ENCODE measurements at places on chromosomes 7 and 10. TPM values are rescaled to one million over a fixed set of nuclear protein-coding genes. Genes with fewer than 3 reads are reported as not detected.

- DNase-seq: no peak
Measured at GRCh38 chr10:77699080-77699645, 61.6 kb upstream of the KCNMA1 start.

GRCh38 chr10:77965294-77965693 lies 38.7 kb upstream of the DLG5 start:
- DNase-seq: no peak

DNA sequence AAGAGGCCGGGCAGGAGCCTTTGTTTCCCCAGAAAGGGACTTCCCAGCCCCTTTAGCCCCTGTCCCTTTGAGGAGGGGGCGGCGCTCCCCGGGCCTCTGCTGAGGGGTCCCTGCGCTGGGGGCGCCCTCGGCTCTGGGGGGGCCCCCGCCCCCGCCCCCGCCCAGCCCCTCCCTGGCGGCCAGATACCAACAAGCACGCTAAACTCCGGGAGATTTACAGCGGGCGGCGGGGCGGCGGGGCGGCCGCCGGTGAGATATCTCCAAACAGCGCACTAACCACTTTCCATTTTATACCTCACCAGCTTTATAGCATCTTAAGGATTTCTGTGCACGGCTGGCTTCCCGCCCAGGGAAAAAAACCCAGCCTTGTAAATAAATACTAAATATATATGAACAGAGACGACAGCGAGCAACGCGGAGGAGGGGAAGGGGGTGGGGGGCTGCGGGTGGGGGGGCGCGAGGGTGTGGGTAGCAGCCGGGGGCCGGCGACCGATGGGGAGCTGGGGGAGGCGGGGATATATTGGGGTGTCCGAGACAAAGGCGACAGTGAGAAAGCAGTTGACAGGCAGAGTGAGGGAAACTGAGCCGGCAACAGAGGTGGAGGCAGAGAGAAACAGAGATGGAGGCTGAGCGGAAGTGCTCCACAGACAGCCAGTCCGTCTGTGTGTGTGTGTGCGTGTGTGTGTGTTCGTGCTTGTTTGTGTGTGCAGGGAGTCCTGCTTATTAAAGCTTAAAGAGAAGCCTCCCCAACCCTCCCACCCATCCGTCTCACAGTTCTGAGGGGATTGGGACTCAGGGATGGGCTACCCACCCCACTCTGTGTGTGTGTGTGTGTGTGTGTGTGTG lies 85.8 kb downstream of the HIF1AN start:
- no peak for DNase-seq

DNA sequence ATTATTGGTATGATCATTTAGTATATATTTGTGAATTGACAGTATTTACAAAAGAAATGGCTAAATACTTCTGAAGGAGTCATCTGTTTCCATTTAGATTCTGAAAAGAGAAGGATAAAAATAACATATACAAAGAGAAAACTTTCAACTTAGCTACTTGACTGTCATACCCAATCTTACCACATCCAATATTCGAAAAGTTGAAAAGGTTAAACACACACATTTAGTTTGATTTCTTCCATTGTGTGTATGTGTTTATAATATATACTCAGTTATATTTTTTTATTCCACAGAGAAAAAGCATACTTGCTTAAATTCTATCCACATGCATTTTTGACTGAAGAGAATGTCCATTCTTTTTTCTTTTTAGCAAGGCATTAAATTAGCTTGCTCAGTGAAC lies 470.7 kb downstream of the TFEC start:
- DNase-seq: no peak

GRCh38 chr7:158396982-158397862 lies 190.4 kb downstream of the PTPRN2 start:
- no peak for DNase-seq

- no peak for DNase-seq
Measured at GRCh38 chr10:114499630-114500190, 95.4 kb upstream of the AFAP1L2 start.

DNA sequence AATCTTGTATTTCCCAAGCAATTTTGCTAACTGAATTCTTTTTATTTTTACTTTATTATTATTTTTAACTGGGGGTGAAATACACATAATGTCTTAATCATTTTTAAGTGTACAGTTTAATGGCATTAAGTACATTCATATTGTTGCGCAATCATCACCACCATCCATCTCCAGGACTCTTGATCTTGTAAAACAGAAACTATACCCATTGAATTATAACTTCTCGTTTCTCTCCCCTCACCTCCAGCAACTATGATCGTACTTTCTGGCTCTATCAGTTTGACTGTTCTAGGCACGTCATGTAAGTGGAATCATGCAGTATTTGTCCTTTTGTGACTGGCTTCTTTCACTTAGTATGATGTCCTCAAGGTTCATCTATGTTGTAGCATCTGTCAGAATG lies 108.8 kb downstream of the ARL5B start:
- DNase-seq: no peak

DNA sequence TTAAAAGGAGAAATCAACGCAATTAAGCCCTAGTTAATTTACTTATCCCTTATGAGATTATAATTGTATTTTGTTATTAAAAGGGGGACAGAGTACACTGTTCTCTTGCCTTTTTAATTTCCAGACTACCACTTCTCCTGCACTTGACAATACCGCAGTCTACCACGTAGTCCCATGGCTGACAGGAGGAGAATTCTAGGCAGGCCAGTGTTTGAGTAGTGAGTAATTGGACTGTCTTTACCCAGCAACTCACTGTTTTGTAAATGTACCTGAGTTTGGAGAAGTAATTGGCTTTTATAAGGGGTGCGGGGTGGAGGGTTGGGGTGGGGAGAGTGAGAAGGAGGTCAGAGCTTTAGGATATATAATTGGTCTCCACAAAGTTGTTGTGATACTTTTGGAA lies 85.4 kb downstream of the CFTR start:
- DNase-seq: no peak

The OPN4 gene
- not detected for total RNA-seq

Measured in right lobe of liver (tissue), 6 donors.